ENCODE measurements at places on chromosomes 6 and 20.

DNA sequence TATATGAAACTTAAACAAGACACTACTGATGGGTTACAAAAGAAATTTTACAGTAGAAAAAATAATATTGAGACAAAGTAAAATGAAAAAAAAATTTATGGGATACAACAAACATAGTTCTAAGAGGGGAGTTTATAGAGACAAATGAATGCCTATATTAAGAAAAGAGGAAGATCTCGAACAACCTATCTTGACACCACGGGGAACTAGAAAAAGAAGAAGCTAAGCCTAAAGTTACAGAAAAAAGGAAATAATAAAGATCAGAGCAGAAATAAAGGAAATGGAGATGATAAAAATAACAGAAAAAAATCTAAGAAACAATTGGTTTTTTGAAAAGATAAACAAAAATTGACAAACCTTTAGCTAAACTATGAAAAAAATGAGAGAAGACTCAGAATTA lies 9.1 kb upstream of the ECHDC1 start:
- DNase-seq: no peak

DNA sequence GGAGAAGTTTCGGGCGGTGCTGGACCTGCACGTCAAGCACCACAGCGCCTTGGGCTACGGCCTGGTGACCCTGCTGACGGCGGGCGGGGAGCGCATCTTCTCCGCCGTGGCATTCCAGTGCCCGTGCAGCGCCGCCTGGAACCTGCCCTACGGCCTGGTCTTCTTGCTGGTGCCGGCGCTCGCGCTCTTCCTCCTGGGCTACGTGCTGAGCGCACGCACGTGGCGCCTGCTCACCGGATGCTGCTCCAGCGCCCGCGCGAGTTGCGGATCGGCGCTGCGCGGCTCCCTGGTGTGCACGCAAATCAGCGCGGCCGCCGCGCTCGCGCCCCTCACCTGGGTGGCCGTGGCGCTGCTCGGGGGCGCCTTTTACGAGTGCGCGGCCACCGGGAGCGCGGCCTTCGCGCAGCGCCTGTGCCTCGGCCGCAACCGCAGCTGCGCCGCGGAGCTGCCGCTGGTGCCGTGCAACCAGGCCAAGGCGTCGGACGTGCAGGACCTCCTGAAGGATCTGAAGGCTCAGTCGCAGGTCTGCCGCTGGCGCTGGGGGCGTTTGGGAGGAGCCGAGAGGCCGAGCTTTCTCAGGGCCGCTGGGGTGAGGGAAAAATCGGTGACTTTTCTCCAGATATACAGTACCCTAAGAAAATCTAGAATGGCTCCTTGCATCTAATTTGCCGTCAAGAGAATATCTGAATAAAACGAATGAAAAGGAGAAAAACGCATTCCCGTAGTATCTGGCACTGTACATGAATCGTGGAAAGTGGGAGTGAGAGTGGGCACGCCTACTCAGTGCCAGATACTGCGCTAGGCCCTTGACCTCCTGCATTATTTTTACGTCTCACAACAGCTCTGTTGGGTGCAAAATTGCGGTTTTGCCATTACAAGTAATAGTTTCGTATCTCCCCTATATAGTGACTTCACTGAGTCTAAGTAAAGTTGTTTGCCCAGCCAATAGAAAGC lies 1.0 kb downstream of the CALHM6 start:
- no peak for DNase-seq

DNA sequence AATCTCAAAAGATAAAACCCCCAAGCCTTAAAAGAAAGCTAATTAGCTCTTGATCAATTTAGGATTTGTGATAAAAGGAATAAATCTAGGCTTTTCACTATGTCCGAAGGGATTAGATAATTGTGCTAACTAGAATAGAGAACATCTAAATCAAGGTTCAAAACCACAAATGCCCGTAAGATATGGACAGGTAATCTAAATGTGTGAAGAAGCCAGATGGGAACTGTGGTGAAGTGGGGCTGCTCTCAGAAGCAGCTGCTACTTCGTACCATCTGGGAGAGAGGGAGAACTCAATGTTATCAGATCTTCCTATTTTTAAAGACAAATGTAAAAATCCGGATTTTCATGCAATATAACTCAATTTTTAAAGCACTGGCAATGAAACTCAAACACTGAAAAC lies 44.2 kb downstream of the NCOA6 start:
- no peak for DNase-seq

DNA sequence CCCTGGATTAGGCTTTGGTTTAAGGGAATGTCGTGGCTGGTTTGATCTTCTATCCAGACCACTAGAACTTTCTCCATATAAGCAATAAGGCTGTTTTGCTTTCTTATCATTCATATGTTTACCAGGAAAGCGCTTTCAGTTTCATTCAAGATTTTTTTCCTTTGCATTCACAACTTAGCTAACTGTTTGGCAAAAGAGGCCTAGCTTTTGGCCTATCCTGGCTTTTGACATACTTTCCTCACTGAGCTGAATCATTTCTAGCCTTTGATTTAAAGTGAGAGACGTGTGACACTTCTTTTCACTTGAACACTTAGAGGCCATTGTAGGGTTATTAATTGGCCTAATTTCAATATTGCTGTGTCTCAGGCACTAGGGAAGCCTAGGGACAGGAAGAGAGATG lies 1.7 kb upstream of the FAM50B start:
- DNase-seq: no peak

GRCh38 chr20:49323622-49324238 lies 45.9 kb upstream of the ZNFX1 start:
- no peak for DNase-seq
